NCI-H1436 (cell line): ENCODE measurements at places on chromosomes 7 and 10.

DNA sequence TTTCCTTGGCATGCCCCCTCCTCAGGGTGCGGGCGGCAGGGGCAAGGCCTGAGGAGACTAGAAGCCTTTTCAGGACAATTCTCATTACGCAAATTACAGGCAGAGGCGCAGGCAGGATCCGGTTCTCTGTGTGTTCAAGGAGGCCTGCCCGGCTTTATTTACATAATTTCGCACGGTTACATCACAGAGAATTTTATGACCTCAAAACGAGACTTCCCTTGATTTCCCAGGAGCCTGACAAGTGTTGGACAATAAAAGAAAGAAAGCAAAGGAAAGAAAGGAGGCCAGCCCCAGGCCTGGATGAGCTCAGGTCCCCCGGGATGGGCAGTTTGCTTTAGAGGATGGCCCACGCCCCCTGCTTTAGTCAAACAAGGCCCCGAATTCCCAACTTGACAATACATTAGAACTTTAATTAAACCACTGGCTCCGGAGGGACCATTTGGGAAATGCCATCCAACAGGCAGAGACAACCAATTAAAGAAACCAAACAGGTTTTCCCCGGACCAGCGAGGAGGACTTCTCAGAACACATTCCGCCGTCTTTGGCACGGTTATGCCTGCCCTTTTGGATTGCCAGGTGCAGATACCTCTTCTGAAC, 2.9 kb downstream of the MNX1 start:
- peak; percentile 73 for DNase-seq

GRCh38 chr7:46485481-46486065, 564.5 kb upstream of the IGFBP3 start:
- no peak for DNase-seq

- DNase-seq, result no peak
Measured at GRCh38 chr10:37476285-37476684, 350.9 kb downstream of the ANKRD30A start.

DNA sequence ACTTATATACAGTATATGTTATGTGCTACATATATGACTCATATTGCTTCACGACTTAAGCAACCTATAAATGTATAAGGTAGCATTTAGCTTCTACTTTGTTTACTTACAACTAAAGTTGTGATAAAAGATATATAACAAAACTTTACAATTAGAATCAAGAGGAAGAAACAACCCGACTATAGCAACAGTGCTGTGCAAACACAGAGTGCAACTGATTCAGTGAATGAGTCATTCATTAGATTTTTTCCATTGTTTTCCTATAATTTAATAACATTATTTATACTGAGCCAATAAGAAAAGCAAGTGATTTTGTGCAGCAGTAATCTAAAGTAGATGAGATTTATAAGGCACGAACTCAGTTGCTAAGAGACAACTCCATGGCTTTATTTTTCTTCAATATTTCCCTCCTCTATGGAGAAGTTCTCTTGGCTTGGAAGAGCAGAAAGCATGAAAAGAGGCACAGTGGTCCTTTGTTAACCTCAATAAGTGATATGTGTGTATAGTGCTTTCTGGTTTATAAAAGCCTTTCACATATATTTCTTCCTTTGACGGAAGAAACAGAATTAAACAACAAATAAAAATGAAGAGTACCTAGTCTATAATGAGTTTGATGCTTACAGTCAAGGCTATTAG, 19.8 kb downstream of the CEP41 start:
- no peak for DNase-seq

- no peak for DNase-seq
Measured at GRCh38 chr10:121593281-121594075, 4.8 kb downstream of the FGFR2 start.

- DNase-seq, result peak; percentile 66
Measured at GRCh38 chr7:90594751-90595317, 1.3 kb upstream of the CDK14 start.

- no peak for DNase-seq
Measured at GRCh38 chr7:16695621-16696237, 49.7 kb downstream of the BZW2 start.

- peak; percentile 70 for DNase-seq
Measured at GRCh38 chr10:123583639-123584418, 82.3 kb upstream of the GPR26 start.

DNA sequence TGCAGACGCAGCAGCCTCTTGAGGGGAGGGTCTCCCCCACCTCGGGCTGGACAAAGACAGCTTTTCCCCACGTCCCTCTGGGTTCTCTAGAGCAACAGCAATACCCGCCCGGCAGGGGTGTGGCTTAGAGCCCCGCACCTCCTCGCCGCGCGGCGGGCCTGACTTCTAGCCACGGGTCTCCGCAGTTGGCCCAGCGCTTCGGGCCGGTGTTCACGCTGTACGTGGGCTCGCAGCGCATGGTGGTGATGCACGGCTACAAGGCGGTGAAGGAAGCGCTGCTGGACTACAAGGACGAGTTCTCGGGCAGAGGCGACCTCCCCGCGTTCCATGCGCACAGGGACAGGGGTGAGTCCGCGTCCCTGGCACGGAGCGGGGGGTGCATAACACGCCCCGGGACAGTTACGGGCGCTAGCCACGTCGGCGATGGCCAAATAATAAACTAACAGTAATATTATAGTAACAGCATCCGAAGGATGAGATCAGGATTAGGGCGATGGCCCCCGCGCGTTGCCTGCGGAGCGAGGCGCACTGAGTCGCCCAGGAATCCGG, 1.2 kb downstream of the CYP2E1 start:
- DNase-seq, result no peak

DNA sequence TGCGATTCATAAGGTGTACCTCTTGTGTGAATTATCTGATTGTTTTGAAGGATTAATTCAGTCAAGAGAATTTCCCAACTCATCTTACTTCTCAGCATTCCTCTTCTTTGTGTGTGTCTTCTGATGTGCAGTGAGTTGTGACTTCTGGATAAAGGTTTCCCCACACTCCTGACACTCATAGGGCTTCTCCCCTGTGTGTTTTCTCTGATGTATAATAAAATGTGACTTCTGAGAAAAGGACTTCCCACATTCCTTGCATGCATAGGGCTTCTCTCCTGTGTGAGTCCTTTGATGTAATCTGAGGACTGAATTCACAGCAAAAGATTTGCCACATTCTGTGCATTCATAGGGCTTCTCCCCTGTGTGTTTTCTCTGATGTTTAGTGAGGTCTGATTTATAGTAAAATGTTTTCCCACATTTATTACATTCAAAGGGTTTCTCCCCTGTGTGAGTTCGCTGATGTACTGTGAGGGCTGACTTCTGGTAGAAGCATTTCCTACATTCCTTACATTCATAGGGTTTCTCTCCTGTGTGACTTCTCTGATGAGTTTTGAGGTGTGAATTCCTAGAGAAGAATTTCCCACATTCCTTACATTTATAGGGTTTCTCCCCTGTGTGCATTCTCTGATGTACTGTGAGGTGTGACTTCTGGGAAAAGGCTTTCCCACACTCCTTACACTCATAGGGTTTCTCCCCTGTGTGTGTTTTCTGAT, 24.2 kb downstream of the ZNF25 start:
- no peak for DNase-seq

- DNase-seq, result no peak
Measured at GRCh38 chr10:47081264-47081663, 170.0 kb downstream of the PTPN20 start.

DNA sequence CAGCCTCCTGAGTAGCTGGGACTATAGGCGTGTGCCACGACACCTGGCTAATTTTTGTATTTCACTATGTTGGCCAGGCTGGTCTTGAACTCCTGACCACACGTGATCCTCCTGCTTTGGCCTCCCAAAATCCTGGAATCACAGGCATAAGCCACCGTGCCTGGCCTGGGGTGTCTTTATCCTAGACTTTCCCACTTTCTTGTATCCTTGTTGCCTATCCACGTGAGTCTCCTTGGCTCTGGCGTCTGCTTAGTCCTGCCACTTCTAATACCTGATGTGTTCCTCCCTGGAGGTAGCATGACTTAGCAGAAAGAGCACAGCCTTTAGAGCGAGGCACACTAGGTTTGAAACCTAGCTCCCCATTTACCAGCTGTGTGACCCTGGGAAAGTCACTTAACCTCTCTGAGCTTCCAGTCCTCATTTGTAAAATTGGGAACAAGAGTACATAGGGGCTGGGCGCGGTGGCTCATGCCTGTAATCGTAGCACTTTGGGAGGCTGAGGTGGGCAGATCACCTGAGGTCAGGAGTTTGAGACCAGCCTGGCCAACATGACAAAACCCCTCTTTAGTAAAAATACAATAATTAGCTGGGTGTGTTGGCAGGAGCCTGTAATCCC, 344.6 kb downstream of the TYW1 start:
- DNase-seq, result no peak

DNA sequence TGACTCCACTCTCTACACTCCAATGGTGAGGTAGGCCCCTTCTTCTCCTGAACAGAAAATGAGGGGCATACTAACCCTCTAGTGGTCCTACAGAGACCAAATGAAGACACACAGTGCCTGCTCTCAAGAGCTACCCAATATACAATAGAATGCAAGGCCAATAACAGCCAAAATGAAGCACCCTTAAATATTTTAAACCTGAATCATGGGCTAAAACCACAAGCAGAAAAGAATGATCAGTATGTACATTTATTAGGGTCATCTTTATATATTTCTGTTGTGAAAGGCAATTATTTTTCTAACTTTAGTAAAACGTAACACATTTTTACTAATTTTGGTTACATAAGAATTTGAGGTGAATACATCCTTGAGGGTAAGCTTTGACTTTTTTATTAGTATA, 49.9 kb upstream of the COL1A2 start:
- no peak for DNase-seq

GRCh38 chr10:117408436-117409384, 33.5 kb upstream of the PDZD8 start:
- DNase-seq, result no peak

DNA sequence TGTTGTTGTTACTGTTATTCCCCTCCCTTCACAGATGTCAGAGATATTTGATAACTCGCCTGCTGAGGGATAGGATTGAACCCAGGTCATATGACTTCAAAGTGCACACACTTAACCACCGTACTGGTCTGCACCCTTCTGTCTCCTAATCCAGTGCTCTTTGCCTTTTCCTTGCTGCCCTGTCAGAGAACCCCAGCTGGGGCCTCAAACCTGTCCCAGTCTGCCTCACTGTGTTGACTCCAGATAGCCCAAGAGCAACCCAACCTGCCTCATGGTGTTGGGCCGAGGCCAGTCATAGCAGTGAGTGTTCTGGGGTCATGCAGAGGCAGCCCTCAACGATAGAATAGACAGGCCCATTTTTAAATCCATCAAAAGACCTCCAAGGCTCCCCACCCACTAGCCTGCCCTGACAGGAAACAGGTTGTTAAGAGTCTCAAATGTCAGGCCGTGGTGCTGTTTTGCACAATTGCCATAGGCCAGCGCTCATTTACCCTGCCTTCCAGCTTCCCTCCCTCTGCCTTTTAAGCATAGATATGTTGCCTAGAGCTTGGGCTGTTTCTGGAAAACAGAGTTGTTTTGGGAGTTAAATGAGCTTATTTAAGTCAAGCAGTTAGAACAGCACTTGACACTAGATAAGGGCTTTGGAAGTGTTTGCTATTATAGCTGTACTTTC, 37.0 kb upstream of the PDCD4 start:
- DNase-seq, result peak; percentile 85

GRCh38 chr7:148037044-148037443, 553.5 kb upstream of the C7orf33 start:
- DNase-seq, result no peak

DNA sequence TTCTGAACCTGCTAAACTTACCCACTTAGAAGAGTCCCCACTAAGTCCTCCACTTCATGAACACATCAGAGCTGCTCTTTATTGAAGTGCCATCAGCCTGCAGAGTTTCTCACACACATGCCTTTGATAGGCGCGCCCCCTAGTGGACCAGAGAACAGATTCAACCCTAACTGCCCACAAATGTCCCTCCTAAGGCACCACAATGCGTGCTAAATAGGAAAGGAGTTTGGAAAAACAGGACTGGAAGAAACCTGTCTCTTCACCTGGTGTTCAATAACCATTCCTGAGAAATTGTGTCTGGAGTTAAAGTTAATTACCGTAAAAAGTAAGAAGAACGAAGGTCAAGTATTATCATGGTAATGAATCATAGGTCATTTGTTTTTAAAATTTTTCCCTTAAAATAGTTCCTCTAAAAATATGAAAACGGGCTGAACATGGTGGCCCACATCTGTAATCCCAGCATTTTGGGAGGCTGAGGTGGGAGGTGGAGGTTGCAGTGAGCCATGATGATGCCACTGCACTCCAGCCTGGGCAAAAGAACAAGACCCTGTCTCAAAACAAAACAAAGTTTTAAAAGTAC, 249.7 kb downstream of the ELMO1 start:
- DNase-seq, result peak; percentile 71

- DNase-seq, result no peak
Measured at GRCh38 chr7:145915679-145916078, 200.9 kb upstream of the CNTNAP2 start.

GRCh38 chr10:8053446-8054243, 843 bp upstream of the GATA3 start:
- no peak for DNase-seq

DNA sequence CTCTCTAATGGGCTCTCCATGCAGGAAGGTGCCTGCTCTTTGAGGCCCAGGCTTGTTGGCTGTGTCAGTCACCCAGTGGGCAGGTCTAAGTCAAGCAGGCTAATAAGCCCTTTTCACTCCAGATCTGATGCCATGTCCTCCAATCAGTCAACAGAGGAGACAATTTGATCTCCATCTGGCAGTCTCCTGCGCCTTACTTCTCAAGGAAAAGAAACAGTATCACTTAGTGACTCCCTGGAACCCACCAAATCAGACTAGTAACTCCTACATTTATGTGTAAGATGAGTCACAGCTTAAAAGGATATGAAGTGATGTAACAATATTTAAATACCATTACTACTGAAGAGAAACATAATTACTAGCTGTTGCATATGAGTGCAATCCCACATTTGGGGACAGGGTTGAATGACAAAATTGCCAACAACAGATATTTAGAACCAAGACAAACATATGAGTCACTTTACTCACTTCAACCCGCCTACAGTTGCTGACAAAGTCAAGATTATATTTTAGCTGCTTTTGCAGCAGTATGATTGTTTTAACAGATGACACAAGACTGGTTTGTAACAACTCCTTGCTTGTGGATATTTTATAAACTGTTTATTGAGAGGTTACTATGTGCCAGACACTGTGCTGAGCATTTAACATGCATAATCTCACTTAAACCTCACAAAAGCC, 72.1 kb downstream of the USP6NL start:
- DNase-seq, result peak; percentile 11

GRCh38 chr7:51701935-51702334, 385.3 kb upstream of the COBL start:
- no peak for DNase-seq

DNA sequence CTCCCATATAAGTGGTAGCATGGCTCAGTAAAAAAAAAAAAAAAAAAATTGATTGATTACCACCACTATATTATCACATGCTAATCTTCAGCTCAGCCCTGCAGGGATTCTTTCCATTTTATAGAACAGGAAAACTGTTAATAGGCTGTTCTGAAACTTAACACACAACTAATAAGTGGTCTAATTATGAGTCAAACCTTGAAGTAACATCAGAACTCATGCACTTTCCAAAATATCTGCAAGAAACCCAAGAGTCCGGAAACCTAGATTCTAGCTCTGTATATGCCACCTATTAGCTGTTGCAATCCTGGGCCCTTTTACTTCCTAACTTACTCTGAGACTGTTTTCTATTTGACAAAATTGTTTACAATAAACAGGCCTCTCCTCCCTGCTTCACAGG, 23.9 kb downstream of the SEM1 start:
- DNase-seq, result no peak

GRCh38 chr7:74401137-74401859, 52.4 kb upstream of the GTF2IRD1 start:
- DNase-seq, result peak; percentile 46
